ENCODE measurements at places on chromosomes 4 and X.

DNA sequence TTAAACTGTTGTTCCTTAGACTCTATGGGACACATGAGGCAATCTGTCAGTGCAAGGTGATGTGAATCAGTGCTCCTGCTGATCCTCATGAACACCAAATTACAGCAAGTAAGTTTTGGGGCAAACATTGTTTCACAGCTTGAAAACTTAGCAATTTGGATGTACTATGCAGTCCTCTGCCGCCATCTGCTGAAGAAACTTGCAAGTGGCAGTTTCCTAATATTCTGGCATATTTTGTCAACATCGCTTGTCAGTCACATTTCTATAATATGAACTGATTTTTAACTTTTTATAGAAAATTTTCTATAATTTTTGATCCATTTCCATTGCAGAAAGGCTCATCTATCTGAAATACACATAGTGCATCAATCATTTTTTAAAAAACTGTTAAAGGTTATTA is 56.3 kb downstream of the ZAR1 start:
- DNase-seq: peak; percentile 3

GRCh38 chr4:107843391-107843790 is 18.7 kb downstream of the SGMS2 start:
- DNase-seq: no peak

- no peak for DNase-seq
These were observed 207.7 kb downstream of the STIM2 start for GRCh38 chr4:27068151-27068867.

DNA sequence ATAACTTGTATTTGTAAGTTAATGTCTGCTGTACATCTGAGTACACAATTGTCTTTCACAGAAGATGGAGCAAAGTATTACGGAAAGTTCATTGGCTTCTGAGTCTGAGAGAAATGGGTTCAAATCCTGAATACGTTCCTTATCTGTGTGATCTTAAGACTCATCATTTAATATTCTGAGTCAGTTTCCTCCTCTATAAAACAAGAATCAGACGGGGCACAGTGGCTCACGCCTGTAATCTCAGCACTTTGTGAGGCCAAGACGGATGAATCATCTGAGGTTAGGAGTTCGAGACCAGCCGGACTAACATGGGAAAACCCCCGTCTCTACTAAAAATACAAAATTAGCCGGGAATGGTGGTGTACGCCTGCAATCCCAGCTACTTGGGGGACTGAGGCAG is 57.8 kb downstream of the APBB2 start:
- DNase-seq: no peak

DNA sequence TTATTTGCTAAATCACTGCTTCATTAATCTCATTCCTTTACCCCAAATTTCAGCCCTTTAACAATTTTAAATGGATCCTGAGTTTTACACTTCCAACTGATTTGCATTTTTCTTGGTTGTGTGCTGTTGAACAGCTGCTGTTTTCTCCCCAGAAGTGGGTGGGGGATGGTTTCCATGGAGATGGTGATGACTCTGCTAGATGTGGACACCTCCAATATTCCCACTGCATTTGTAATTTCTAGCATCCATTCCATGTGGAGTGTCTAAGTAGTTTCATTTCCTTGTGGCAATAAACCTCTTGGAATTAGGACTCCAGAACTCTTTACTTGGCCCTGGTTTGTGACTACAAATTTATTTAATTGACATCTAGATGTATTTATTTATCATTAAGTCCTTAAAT is 330.4 kb downstream of the GBA3 start:
- DNase-seq: no peak

- no peak for DNase-seq
These were observed 202.9 kb downstream of the TEX13A start for GRCh38 chrX:105017641-105018040.

DNA sequence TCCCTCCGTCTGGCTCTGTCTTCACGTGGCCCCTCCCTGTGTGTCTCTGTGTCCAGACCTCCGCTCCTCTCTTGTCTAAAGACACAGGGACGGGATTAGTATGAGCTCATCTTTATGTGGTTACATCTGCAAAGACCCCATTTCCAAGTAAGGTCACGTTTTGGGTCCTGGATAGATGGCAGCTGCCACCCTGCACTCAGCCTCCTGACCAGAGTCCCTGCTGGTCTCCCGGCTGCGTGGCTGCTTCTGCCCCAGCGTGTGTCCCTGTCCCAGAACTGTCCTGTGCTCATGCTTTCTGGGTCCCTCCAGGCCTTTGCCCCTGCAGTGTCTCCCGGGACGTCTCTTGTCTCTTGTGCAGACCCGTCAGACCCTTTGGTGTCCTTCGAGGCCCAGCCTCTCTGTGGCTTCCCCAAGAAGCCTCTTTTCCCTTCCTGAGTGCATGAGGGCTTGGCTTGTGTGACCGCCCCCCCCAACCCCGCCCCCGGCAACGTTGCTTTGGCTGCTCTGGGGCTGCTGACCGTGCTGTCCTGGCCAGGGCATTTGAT is 107.3 kb downstream of the PSAPL1 start:
- no peak for DNase-seq

DNA sequence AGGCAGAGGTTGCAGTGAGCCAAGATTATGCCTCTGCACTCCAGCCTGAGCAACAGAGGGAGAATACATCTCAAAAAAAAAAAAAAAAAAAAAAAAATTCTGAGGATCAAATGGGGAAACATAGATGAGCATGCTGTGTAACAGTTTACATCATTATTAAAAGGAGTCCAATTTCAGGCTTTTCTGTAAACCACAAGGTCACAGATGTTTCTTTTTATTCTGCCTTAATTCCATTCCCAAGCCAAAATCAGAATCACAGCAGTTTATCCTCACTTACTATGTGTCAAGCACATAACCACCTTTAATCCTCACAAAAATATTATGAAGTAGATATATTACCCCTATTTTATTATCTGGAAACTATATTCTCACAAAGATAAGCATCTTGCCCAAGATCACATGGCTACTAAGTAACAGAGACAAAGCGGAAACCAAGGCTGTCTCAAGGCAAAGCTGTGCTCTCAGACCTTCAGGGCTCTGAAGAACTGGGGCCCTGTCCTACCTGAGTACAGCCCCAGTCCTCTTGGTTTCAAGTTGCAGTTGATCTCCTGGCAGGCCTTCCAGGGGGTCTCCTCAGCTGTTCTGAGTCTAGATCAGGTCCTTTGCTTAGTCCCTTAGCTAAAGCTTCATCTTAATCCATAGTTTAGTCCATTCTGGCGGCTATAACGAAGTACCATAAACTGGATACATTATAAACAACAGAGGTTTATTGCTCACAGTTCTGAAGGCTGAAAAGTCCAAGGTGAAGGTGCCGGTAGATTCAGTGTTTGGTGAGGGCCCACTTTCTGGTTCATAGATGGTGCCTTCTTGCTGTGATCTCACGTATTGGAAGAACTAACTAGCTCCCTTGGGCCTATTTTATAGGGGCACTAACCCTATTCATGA is 141.3 kb downstream of the PALLD start:
- DNase-seq: no peak

GRCh38 chr4:16196482-16197393 is 29.5 kb downstream of the TAPT1 start:
- no peak for DNase-seq

- DNase-seq: no peak
These were observed 58.2 kb upstream of the MXD4 start for GRCh38 chr4:2320152-2320551.

GRCh38 chr4:106409901-106410889 is 41.6 kb upstream of the GIMD1 start:
- DNase-seq: no peak

DNA sequence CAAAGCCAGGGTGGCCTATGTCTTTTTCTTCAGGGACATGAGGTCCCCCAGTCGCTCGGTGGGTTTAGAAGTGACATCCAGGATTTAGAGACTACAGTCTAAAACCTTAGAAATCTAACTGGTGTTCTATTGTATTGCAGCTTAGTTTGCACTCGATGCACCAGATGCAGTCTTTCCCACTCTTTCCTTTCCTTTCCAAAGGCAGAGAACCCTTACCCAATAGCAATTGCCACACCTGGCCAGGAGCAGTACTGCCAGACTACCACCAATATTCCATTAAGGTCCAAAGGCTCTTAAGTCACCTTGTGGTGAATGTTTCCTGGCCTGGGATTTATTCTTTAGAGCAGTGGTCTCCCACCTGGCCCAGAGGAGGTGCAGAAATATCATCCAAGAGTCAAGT is 1068.8 kb downstream of the FAM133A start:
- DNase-seq: no peak

- no peak for DNase-seq
These were observed 45.4 kb upstream of the GNPDA2 start for GRCh38 chr4:44771789-44772188.

DNA sequence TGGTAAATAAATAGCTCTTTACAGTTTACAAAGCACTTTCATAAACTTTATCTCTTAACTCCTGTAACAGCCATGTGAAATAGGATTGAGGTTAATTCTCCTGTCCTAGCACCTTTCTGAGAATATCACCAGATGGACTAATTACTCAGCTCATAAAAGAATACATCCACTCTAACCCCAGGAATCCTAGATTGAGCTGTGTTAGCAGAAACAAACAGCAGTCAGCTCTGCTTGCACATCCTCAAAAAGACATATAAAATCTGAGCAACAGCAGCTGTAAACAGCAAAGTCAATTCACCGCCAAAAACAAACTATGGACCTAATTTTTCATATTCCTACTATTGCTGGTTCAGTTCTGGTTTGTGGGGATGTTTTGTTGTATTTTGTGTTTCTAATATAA is 182.8 kb downstream of the QDPR start:
- no peak for DNase-seq

DNA sequence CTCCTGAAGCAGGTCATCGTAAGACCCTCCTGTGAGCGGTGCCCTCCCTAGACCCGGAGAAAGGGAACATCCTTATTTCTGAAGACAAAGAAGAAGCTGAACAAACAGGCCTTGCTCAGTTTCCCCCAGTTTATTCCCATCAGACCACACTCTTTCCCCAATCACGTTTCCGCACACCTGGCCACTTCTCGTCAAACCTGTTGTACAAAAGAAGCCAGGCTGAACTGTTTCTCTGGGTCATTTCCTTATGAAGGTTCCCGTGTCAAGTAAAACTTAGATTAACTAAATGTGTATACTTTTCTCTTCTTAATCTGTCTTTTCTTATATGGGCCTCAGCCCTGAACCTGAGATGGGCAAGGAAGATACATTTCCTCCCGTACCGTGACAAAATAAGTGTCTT is 111.6 kb upstream of the ENPP6 start:
- no peak for DNase-seq

GRCh38 chr4:23922541-23923111 is 32.8 kb upstream of the PPARGC1A start:
- DNase-seq: no peak

DNA sequence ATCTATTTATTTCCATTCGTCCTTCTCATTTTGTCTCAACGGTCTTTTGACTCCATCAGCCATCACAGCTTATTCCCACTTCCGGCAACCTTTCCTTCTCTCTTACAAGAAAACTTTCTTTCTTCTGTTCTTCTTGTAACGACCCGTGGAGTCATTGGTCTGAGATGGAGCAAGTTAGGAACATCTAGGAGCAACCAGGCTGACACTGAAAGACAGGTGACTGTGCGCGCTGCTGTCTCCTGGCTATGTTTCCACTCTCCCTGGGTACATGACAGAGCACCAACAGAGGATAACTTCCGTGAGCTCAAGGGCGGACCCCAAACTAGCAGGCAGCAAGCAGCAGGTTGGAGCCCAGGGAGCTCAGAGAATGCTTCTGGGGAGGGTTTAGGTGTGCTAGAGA is 2.5 kb downstream of the FGF5 start:
- no peak for DNase-seq

DNA sequence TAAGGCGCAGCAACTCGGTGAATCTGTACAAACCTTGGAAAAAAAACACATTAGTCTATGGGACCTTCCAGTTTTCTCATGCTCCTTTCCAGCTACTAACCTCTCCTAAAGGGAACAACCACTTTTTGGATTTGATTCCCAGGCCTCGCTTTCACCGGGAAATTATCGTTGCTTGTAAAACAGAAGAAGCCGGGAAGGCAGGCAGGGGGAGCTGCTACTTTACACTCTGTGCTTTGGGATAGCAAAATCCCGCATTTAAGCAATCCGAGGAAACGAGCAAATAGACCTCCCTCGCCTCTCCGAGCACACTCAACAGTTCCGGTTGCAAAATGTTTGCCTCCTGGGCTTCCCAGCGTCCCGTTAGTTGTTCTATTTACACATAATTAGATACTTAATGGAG is 1.2 kb downstream of the CD38 start:
- DNase-seq: no peak

GRCh38 chrX:111506826-111507225 is 4.6 kb upstream of the SERTM2 start:
- DNase-seq: no peak

DNA sequence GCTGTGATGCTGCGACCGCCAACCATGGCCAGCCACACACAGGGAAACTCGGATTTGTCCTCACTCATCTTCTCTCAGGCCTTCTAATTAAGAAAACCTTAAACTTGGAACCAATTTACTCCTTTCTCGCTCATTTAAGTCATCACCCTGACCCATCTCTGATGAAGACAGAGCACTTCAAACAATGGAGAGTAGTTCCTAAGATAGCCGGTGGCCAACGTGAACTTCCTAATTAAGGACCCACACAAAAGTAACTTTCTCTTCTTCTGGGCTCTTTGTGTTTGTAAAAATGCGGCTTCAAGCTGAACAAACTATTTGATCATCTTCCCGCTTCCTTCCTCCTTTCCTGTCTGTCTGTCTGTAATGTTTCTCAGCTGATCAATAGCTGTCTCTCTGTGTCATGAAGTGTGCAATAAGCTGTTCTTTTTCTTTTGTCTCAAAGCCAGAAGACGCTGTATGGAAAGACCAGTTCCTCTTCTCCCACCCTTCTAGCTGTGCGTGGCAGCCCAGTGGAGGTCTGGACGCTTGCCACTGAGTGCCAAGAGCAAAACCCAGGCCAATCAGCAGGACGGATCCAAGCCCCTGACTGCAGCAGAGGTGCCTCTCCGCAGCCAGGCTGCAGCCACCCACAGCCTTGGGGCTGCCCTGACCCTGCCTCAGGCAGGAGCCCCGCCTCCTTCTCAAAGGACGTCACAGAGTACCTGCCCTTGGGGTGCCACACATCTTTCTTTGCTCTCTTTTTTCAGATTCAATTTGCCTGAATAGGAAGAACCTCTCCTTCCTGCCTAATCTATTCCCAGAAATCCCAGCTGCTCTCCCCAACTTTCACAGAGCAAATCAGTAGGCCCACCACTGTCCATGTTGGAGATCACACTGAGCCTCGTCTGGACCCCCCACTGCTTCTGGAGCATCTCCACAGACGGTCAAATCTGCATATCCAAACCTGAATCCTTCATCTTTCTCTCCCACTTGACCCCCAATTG is 59.3 kb downstream of the MAML3 start:
- no peak for DNase-seq

GRCh38 chrX:24231131-24231540 is 81.6 kb downstream of the ZFX start:
- peak; percentile 67 for DNase-seq

- no peak for DNase-seq
These were observed 270.6 kb downstream of the RCHY1 start for GRCh38 chr4:75243570-75243969.

- DNase-seq: no peak
These were observed 52.9 kb downstream of the CNKSR2 start for GRCh38 chrX:21427086-21427485.

- no peak for DNase-seq
These were observed 108.6 kb downstream of the ARHGAP6 start for GRCh38 chrX:11557120-11557519.

GRCh38 chrX:125791787-125792186 is 374.3 kb downstream of the DCAF12L2 start:
- DNase-seq: no peak

Data from SW480 (cell line).